CD14-positive monocyte (primary cell): ENCODE measurements at places on chromosomes 6 and 20.

DNA sequence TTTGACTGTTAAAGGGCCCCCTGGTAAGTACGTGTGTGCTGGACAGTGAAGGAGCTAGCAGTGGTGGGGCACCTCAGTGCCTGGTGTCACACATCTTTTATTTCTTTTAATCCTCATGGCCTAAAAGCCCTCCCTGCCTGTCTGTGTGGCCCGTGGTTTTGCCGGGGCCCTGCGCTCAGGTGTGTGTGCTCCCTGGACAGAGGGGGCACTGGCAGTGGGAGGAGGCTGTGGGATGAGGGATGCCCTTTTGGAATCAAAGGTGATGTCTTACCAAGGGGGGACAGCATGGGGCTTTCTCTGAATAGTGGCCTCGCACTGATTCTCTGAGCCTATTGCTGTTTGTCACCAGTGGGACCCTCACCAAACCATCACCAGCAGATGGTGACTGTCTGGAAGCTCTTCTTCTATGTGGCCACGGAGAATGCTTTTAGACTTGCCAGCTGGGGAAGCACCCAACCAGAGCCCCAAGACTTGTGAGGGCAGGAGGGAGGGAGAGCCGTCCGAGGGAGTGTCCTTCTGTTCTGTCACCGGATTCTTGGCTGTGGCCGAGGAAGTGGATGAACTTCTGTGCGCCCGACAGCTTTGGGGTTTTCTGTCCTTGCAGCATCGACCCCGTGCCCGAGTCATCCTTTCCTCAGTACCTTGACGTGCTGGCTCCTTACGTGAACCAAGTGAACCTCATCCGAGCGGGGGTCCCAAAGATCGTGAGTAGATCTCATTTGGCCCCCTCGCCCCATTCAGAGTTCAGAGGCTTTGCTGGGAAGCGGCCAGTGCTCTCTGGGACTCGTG lies 18.1 kb downstream of the PNLDC1 start:
- DNase-seq = no peak

DNA sequence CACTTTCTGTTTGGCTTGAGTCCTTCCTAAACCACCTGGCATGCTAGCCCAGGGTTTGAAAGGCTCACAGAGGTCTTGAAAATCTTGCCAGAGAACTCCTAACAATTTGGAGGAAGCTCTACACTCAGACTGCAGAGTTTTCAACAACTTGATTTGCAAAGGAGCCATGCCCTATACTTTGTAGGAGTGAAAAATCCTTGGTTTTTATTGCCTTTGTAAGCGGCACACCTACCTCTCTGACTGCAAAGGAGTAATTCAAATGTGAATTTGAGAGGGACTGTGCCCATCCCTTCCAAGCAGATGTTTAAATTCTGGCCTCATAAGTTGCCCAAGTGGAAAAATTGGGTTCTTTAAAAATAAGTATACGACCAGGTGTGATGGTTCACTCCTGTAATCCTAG lies 41.5 kb downstream of the SLC2A12 start:
- DNase-seq = no peak

DNA sequence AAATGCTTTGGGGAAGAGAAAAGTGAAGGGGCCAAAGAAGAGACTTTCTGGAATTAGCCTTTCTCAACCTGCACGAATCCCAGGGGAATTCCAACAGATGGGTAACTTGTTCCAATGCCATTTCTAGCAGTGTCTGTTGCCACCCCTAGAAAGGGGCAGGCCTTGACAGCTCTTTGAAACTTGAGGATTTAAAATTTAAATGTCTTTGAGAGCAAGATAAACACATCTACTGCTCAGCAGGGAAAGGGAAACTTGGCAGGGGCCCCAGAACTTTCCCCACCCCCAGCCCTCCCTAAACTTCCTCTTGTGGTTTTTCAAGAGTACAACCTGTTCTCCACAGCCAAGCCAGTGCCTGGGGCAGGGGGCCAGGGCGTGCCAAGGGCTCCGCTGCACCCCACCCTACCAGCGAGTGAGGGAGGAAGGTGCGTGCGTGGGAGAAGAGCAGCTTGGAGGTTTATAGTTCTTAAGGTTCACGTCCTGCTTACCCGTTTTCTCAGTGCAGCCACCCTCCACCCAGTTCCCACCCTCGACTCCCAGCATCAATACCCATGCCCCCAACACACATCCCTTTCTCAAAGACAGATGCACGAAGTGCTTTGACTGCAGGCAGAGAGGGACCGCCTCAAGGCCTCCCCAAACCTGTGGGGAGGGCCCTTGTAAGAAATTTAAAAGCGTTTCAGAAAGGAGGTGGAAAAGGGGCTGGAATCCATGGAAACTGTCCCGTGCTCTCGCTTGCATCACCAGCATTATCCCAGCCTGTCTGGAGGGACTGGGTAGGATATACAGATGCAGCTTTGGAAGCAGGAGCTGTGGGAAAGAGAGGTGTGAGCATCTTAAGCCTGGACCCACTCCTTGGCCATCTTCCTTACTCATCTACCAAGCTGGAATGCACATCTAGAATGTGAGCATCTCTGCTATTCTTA lies 4.5 kb upstream of the TAF8 start:
- DNase-seq = peak; percentile 68

DNA sequence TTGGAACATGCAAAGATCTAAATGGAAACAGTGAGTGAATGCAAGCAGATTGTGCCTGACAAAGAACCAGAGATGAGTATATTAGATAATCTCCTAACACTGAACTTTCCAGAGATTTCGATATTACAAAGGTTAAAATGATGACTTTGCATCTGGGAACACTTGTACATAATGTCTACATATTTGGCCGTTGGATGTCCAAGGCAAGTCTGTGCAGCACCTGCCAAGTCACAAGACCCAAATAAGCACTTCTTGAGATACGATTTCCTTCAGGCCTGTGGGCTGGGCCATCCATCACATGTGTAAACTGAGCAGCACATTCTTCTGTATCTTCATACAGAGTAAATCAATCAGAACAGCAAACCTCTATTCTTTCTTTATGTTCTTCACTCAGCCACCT lies 32.5 kb upstream of the SMLR1 start:
- no peak for DNase-seq

GRCh38 chr20:3251806-3252205 lies 12.8 kb upstream of the SLC4A11 start:
- DNase-seq = no peak

DNA sequence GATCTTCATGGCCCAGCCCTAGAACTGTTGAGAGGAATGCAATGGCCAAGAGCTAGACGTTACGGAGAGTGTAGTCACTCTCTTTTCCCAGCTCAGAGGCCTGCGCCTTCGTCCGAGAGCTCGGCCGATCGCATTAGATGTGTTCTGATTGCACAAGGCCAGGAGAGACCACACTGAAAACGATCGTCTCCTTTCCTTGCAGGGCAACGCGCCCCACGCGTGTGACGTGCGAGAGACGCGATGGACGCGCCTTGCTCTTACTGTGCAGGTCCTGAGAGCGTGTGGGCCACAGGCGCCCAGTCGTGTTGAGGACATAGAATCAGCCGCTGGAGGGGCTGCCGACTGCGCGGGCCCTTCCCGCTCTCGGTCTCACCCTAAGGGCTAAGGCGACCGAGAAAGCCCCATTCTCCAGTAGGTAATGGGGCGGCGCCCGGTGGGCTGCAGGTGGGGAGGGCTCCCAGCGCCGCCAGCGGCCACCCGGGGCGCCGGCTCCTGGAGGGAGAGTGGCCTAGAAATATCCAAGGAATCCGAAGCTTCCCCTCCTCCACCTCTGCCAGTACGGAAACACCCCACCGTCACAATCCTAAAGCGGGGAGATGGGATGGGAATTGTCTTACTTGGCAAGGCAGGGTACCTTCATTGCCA lies 26.9 kb downstream of the TFAP2B start:
- no peak for DNase-seq

DNA sequence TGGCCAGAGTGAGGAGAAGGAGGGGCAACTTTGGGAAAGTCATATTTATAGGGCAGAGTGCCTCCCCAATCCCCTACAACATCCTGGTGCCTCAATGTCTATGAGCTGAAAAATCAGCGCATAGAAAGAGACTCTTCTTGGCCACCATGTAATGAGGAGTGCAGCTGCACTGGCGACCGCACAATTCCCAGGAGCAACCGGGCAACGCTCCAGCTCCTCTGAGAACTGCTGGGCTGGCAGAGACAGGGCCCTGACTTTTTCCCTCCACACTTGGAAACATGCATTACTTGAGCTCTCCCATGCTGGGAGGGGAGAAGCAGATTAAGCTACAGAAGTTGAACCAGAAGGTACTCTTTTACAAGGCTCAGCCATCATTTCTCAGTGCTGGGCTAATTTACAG lies 31.4 kb upstream of the MARCKS start:
- no peak for DNase-seq
